ENCODE measurements at places on chromosomes 1 and 21.
A peak's percentile ranks its signal among the peaks of the same experiment; 100 is the strongest.

- peak; percentile 84 for DNase-seq
These were observed 681.7 kb upstream of the ADAMTS5 start for GRCh38 chr21:27648560-27648959.

DNA sequence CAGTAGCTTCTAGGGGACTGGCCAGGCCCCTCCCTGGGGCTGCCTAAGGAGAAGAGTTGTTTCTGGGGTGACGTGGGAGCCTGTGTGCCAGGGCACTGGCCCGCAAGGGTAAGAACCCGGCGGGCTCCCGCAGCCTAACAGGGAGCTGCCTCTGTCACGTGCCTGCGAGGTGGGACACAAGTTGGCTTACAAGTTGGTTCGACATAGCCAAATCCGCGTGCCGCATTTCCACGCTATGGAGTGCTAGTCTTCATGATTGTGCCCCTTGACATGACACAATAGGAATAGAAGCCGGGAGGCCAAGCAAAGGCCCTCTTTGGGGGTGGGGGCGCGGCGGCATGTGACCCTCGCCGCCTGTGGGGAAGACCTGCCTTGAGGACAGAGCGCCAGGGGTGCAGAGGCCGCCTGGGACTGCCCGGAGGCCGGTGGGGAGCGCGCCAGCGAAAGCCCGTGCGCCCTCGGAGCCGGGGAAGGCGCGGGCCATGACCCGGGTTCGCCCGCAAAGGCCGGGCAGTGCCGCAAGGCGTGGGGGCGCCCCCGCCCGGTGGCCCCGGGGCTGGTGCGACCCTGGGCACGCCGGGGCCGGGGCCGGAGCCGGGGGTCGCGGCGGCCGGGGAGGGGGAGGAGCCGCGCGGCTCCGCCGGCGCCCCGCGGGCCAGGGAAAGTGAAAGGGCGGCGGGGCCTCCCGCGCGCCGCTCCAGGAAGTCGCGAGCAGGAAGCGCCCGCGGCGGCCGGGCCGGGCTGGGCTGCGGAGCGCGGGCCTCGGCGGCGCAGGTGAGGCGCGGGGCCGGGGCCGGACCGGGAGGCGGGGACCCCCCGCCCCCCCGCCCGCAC is at the start of gene SLC37A1:
SLC37A1 (plus strand) TSS at position 702 of the 834 bp plus-strand sequence. CDS start 4,603 bp downstream, outside the sequence.
- DNase-seq, result no peak

DNA sequence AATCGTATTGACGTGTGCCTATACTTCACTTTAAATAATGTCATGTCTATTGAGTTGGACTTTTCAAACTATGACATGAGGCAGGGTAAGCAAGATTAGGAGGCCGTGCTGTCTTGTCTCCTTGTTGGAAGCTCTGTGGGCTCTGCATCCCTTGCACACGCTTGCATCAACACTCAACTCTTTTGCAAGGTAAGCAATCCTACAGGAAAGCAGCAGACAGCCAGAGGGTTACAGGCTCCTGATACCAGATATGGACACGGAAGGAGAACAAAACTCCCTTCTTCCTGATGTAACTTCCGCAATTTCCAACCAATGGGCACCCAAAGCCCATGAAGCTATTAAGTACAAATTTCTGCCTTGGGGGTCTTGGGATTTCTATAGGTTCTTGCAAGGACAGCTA is 1520.7 kb upstream of the B3GALT2 start:
- DNase-seq, result peak; percentile 17

DNA sequence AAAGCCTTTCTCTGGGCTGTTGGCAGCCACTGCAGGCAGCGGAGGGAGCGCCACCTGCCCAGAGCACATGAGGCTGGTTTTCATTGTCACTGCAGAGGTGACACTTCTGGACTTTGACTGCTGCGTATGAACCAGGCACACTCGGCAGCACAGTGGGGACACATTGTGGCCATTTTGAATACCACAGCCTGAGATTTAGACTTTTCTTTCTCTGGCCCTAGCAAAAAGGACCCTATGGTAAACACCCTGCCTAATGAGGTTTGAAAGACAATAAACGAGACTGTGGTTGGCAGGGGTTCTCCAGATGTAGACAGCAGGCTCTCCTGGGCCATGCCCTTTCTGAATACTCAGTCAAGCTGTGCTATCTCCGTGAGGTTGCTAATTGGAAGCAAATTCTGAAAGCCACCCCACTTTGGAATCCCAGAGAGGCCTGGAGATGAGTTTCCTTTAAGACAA is 12.0 kb upstream of the KCNE2 start:
- DNase-seq, result peak; percentile 57

DNA sequence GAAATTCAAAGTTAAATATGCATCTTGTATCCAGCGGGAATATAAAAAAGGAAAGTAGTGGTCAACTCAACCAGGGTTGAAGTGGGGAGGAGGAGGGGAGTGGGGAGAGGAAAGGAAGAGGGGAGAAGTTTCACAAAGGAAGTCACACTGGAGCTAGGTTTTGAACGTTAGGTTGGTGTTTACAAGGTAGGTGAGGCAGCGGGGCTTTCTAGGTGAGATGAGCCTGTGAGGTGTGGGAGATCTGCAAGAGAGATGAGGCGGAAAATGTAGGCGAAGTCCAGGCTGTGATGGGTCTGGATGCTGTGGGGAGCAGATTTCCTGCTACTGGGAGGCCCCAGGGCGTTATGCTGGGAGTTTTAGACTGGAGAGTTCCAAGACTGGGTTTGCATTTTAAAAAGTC is 36.1 kb upstream of the IL20 start:
- no peak for DNase-seq

DNA sequence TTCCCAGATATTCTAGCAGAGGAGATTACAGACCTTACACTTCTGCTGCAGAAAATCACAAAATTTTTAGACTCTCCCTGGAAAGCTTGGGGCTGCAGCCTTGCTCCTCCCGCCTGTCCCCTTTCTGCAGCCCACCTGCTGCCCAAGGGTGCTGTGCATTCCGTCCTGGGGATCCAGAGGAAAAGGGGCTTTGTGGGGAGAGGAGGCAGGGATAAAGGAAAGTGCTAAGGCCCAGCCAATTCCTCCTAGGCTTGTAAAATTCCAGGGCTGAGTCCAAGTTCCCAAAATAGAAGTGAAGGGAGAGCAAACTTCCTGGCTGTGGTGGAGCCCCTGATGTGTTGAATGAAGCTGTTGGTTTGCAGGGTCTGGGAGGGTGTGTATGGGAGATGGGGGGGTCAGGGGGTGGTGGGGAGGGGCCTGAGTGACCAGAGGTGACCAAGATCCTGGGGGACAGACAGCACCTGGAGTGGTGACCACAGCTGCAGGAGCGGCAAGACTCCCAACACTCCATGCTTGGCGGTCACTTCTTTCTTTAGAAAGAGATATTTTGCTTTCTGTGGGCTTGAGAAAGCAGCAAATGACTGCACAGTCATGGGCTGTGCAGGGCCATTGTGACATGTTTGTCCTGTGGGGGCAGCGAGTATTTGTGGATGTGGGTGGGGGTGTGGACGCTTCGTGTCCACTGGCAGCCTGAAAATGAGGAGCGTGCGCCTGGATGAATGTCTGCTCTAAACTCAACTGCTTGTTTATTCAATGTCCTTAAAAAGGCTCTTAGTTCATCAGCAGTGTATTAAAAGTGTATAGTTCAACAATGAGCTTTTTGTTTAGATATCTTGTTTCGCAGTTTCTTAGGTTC is 68.4 kb downstream of the TLR5 start:
- DNase-seq, result no peak

DNA sequence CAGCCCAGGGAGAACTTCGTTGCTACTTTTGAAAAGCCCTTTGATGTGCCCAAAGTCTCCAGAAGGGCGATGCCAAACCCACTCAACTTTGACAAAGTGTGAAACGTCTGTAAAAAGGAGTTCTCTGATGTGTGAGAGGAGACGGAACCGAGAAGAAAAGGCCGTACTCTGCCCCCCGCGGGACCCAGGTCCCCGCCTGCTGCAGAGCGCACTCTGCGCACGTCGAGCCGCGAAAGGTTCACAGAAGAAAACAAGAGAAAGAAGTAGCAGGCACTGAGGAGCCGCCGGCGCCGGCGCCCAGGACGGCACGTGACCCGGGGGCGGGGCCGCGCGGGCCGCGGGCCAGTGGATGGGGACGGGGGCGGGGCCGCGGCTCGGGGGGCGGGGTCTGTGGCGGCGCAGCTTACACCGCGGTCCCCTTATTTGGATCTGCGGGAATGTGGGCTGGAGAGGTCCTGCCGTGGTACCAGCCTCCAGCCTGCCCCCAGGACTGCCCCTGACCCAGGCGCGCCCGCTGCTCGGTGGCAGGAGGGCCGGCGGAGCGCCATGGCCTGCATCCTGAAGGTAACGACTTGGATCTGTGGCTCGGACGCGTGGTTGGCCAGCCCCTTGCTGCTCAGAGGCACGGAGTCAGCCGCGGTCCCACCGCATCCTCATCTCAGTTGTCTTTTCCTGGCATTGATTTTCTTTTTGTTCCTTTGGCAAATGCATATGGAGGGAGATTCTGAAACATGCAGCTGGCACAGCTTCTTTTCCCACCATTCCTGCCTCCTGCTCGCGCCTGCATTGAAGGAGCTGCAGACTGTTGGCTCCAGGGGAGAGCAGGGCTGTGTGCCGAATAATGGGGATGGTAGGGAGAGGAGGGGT is at the start of gene ST6GALNAC3:
ST6GALNAC3 (plus strand) TSS at position 426 of the 867 bp plus-strand sequence.
- DNase-seq, result peak; percentile 29

Measured in M059J (cell line).